Activated CD4-positive, alpha-beta memory T cell treated with anti-CD3 and anti-CD28 coated beads for 36 hours (primary cell): ENCODE measurements at places on chromosomes 16 and 17.

DNA sequence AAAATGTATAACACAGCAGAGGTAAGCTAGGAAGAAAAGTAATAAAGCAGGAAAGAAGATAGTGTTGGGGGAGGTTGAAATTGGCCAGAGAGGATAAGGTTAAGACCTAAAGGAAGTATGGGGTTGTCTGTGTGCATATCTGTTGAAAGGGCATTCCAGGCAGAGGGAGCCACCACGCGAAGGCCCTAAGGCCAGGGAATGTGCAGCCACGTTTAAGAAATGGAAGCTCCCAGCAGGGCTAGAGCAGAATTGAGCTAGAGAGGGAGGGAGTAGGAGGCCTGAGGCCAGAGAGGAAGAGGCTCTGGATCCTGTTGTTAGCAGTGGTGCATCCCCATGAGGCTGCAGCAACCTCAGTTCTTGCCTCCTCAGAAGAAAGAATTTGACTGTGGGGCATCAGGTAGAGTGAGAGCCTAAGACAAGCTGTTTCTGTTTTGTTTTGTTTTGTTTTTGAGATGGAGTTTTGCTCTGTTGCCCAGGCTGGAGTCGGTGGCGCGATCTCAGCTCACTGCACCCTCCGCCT lies 59.0 kb upstream of the CACNG5 start:
- no peak for DNase-seq

DNA sequence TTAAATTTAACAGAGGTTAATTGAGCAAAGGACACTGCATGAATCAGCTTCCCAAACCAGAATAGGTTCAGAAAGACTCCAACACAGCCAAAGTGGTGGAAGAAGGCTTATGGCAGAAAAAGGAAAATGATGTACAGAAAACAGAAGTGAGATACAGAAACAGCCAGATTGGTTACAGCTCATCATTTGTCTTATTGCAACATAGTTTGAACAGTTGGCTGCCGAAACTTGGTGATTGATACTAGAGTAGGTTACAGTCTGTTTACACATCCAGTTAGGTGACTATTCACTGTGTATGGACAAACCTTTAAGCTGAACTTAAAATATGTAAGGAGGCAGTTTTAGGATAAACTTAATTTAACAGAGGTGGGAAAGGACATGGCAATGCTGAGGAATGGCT lies 18.3 kb downstream of the TMEM100 start:
- DNase-seq: no peak

GRCh38 chr16:75532791-75533190 lies 3.1 kb downstream of the CHST5 start:
- no peak for DNase-seq

DNA sequence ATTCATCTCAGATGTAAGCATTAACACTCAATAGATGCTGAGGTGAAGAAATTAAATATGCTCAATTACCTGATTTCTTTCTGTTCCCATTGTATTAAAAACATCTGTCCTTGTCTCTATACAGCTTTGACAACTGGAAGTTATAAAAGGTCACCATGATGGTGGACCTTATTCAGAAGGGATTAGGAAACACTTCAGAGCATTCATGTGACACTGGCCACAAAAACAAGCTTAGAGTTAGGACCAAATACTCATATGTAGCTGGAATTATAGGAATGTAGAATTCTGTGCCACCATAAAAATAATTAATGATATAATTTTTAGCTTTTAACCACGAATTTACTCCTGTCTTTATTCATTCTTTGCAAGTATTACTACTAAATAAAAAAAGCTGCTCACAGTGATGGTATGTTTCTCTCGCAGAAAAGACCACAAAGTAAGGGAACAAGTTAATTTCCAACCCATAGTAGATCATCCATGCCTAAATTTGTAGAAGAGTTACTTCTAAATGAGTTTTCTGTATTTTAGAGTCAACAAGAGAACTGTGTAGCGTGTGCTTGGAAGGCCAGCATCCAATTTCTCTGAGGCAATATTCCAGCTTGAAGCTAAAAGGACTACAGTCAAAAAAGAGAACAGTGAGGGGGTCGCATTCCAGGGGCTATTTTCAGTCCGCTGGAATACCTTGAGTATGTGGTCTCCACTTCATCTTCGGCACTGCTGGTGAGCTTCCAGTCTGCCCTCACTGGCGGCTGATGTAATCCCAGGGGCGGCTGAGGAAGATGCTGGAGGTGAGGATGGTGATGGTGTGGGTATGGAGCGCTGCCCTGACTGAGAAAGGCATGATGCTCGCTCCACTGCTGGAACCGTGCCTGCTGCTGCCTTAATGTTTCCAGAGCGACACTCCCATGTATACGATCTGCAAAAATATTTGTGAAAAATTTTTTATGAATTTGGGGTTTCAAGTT lies 63.7 kb downstream of the CACNG1 start:
- DNase-seq: no peak

- no peak for DNase-seq
Measured at GRCh38 chr16:77986011-77986740, 36.2 kb upstream of the CLEC3A start.

DNA sequence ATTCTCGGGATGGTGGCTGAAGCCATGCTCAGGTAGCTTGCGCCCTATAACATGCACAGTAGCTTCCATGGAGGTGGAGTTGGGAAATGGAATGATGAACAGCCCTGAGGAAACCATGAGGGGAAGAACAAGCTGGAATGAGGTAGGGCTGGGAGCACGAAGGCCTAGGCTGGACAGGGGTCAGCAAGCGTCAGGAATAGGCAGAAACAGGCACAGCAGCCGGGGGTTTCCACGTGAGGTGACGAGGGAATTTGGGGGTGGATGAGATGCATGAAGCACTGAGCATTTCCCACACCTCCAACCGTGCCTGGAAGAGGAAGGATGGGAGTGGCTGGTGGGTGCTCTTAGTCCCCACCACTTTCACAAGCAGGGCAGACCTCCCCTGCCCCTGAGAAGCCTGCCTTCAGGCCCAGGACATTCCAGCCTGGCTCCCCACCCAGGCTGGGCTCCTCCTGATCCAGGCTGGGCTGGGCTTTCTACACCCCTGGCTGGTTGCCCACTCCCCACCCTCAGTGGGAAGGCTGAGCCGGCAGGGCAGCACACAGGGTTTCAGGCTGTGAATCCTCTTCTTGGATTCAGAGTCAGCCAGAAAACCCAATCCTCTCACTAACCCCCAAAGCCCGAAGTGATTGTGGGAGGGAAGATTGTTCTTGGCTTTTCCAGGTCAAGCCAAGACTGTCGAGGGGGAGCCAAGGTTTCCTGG lies 21.9 kb downstream of the PLEKHG4 start:
- DNase-seq: no peak

DNA sequence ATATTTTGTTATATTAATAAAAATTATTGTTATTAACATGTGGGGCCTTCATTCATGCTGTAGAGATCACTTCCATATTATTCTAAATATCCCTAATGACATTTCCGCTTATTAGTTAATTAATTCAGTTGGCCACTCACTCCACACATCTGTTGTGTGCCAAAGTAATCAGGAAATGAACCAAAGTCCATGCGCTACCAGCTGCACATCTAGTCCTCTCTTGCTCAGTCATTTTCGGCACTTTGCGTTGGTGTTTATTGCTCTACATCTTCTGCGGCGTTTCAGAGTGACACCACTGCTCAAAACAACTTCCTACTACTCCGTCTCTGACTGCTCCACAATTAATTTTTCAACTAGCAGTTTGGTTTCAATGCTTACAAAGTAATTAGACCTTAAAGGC lies 101.4 kb upstream of the ZFHX3 start:
- DNase-seq: no peak

- DNase-seq: peak; percentile 54
Measured at GRCh38 chr16:19804538-19805323, 79.9 kb downstream of the GPRC5B start.

DNA sequence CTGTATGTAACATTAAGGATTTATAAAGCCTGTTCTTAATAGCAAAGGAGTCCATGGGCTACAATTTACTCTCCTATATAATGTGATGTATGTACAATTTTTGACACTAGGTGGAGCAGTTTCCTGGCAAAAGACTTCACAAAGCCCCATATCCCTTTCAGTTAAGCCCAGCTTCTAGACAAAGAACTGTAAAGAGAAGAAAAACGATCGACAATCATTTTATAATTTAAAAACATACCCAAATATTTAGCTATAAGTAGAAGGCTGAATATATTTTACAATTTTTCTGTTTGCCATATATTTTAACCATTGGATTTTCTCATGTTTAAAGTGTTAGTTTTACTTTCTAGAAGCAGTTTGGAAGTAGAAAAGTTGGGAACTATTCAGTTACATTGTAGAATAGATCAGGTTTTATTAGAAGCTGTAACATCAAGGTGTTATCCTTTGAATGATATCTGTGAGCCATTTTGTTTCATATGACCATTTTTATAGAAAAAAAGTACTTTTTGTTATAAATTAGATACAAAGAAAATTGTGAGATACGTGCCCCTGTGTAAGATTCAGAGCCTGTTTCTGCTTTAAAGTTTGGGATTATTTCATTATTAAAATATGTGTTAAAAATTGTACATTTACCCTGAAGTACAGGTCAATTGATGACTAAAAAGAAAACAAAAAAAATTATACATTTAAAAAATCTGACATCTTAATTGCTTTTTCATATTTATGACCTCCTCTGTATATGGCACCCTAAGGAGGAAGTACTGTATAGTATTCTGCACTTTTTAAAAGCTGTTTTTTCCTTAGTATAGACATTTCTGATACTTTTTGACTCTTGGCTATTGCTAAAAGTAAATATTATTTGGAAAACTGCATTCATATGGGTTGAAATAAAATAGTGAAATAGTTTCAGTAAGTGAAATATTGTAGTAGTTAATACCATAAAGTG lies 46.3 kb downstream of the VMP1 start:
- DNase-seq: no peak

DNA sequence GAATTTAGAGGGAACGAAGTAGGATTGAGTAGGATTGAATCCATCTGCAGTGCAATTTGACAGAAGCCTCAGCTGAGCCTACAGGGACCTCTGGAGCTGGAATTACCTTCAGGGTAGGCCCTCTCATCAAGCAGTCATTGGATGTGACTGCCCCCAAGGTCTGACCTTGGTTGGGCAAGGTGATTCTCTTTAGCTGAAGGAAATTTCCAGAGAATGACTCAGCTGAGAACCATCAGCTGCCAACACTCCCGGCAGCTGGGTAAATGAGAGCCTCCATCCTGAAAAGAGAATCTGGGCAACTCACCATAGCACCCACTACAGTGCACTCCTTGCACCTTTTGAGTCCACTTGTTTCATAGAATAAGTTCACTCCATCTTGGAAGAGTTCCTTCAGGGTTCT lies 113.5 kb upstream of the MED13 start:
- no peak for DNase-seq

DNA sequence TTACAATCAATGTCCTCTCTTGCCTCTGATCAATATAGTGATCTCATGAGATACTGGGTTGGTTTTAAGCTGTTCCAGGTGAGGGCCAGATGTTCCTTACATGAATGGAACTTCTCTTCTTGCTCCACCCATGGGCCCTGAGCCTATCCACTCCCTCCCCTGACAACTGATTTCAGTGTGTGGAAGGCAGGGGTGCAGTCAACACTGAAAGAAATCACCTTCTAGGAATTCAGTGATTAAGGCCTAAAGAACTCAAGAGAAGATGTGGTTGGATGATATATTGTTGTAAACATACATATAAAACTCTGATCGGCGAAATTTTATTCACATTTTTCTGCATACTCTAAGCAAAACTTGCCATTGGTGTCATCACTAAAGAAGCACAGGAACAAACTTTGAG lies 6.7 kb upstream of the GOSR2 start:
- DNase-seq: no peak
